LHCN-M2 (cell line): ENCODE measurements at places on chromosomes 3 and 15.

DNA sequence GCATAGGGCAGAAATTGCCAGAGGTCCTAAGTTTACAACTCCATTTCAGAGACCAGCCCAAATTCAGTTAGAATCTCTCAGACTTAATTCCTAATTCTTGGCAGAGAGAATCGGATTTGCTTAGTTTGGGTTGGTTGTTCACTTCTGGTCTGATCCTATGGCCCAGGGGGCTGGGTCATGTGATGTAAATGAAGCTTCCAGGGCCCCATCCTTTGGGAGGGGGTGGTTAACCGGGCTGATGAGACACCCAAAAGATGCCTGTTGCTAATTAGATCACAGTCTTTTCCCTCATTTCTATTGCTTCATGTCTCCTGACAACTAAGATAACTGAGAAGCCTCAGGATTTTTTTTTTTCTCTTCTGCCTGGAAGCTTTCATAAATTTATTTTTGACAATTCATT, 11.1 kb upstream of the ZNF620 start:
- DNase-seq, result no peak

- DNase-seq, result no peak
These were observed 96.2 kb upstream of the PLCL2 start for GRCh38 chr3:16788440-16789056.

GRCh38 chr15:74193299-74193718, 9.3 kb downstream of the STRA6 start:
- DNase-seq, result peak; percentile 89

DNA sequence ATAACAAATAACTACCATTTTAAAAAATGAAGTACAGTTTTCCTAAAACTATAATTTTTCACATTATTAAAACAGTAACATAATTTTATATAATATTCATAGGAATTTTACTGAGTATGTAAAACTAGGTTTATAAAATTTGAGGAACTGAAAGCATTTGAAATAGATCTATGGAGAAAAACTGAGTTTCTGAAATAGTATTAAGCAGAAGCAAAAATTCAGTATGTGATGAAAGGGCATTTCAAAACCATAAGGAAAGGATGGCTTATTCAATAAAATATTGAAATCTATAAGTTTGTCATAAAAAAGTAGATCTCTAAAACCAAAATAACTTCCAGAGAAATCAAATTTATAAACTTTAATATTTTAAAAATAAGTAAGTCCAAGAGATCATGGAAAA, 53.4 kb downstream of the GBE1 start:
- DNase-seq, result no peak

DNA sequence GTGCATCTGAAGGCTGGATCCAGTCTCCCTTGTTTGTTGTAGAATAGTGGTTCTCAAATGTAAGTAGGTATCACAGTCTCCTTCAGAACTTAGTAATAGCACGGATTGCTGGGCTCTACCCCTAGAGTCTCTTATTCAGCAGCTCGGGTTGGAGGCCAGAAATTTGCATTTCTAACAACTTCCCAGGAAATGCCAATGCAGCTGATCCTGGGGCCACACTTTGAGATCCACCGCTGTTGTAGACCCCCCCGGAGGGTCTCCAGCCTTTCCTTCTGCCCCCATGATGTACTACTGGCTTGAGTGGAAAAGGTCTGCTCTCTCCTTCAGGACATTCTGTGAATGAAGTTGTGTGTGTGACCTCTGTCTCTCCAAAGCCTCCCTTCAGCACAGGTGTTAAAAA, 153.8 kb upstream of the CTNNB1 start:
- DNase-seq, result no peak

DNA sequence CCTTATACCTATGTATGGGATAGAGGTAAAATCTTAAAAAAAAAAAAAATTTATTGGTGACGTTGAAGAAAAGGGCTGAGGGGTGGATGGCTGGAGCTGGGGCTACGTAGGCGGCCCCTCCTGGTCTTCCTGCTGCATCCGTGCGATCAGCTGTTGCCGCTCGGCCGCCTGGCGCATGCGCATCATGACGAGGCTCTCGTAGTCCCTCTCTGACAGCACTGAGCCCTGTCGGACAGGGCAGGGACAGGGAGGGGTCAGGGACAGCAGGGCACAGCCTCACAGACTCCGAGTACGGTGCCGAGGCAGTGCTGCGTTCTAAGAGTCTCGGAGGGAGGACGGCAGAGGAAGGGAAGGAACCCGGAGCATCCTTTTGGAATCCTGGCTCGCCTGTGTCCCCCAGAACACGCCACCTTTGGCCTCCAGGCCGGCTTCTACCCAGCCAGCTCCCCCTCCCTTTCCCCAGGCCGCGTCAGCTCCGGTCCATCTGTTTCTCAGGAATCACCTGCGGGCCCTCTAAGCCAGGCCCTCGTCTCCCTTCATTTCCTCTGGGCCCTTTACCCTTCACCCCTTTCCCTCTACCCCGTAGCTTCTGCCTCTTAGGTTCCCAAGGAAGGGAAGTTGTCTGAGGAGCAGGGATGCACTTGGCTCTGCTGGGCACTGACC, 1.8 kb upstream of the C15orf62 start:
- no peak for DNase-seq

DNA sequence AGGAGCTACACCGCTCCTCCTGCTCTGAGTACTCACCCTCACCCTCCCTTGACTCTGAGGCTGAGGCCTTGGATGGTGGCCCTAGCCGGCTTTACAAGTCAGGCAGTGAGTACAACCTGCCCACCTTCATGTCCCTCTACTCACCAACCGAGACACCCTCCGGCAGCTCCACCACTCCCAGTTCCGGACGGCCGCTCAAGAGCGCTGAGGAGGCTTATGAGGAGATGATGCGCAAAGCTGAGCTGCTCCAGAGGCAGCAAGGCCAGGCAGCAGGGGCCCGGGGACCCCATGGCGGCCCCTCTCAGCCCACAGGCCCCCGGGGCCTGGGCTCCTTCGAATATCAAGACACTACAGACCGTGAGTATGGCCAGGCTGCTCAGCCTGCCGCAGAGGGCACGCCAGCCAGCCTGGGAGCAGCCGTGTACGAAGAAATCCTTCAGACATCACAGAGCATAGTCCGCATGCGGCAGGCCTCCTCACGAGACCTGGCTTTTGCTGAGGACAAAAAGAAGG, 21.2 kb upstream of the APEH start:
- DNase-seq, result no peak

GRCh38 chr3:155960060-155960459, 89.6 kb downstream of the GMPS start:
- peak; percentile 67 for DNase-seq

DNA sequence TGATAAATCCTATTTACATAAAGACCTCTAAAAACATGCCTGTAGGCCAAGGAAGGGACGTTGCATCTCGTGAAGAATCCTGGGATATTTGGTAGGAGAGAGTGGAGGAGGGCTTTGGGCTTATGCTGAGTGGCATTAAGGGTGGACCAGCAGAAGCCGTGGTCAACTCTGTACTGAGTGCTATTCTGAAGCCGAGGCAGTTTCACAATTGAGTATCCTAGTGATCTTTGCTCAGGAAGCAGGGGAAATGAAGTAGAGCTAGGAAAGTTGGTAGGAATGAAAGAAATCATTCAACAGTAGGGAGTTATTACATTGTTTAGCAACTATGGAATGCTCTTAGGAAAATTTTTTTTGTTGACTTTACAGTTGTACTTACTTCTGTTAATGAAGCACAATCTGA, 24.2 kb downstream of the MCTP2 start:
- no peak for DNase-seq
